Muscle of arm (tissue), 14 donors: ENCODE measurements at places on chromosomes 2 and 18.

GRCh38 chr2:219718066-219718465, 90.6 kb downstream of the SLC4A3 start:
- DNase-seq, result no peak

DNA sequence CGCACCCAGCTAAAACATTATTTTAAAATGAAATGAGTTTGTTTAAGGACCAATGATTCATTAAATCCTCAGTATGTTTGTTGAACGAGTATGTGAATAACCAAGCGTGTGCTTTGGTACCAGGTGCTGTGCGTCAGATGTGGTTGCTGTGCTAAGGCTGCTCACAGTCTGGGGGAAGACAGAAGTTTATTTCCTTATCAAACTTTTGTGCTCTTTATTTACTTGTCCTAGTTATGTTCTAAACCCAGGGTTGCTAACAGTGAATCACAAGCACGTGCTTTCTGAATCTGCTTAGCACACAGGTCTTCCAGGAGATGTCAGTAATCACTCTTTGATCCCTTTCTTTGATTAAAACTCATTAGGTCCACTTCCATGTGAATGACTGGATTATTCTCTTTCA, 37.0 kb downstream of the RAPGEF4 start:
- DNase-seq, result no peak

- DNase-seq, result no peak
Measured at GRCh38 chr2:218961651-218962570, 2.4 kb downstream of the CDK5R2 start.

DNA sequence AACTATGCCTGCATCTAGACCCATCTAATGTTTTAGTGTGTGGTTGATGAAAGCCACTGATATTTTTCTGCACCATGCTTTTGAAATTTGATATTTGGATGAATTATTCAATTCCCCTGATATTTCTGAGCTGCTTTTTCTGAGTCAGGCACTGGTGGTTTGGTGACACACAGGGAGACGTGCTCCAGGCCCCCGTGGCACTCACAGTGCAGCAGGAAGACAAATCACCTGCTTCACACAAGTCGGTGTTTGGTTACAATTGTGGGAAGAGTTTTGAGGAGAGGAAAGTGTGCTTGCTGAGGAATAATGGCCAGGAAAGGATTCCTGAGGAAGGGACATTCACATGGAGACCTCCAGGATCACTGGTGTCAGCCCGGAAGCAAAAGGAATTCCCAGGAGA, 179.7 kb downstream of the ACKR3 start:
- no peak for DNase-seq

GRCh38 chr2:233546101-233546500, 20.5 kb downstream of the USP40 start:
- DNase-seq, result no peak

GRCh38 chr2:207260947-207261346, 95.2 kb upstream of the KLF7 start:
- DNase-seq, result no peak

DNA sequence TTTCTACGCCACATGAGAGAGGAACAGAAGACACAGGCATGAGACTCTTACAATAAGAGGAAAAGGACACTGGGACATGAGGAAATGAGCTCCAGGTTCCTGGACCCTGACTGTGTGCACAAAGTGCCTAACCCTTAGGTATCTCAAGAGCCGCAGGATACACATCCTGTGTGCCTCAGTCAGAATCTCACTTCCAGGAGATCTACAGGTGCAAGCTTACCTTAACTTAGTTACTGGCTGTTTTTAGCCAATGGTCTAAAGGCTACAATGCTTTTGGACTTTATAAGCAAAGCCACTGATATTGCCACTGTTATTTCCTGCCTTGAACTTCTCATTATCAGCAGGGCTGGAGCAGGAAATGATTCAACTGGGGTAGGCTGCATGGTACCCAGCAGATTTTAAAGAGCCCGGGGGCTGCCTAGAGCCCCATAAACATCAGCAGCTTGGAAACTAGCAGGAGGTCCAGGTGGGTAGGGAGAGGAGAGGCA, 254.4 kb downstream of the ZNF521 start:
- no peak for DNase-seq

DNA sequence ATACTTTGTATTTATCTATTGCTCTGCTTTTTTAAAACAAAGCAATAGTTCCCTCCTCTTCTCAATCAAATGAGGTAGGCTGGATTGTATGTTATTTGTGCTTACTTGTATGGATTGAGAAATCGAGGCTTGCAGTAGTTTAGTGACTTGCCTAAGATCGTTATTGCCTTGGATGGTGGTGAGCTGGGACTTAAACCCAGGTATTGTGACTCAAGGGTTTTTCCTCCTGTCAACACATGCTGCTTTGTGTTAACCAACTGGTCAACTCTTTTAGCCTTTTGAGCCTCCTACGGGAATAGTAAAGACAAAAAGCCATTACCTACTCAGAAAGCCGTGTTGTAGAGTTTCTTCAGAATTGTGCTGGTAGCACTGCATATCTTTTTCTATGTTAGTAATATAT, 95.2 kb upstream of the THUMPD2 start:
- no peak for DNase-seq

DNA sequence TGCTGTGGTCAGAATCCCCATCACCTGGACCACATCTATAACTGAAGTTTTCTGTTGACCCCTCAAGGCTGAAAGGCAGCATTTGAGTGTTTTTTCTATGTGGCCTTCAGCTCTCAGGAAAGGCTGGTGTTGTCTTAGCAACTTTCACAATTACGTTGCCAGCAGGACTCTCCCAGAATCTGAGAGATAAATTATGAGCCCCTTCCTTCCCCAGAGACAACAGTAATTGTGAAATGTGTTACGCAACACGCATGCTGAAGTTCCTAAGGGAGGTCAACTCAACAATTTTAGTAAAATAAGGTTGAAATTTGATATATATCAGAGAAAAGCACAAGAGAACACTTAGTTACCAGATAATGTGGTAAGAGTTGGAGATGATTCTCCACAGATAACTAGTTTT, 216.5 kb upstream of the SLC8A1 start:
- DNase-seq, result no peak

DNA sequence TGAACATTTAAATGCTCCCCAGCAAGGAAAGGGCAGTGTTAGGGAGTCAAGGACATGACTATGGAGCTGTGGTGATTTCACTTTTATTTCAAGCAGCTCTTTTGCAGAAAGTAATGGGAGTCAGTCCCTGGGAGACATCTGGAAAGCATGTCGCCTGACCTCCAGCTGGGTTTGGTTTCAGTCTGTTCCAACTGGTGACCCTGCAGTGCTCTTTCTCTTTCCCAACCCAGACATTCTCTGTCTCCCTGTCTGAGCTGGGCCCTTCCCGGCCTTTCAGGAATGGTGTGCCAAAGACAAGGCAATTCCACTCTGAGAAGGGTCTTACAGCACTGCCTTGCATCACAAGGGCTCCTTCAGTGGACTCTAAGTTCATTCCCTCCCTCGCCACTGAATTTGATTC, 323.2 kb downstream of the OSR1 start:
- no peak for DNase-seq

GRCh38 chr2:46490521-46491141, 11.3 kb downstream of the TMEM247 start:
- peak; percentile 65 for DNase-seq

GRCh38 chr2:15646661-15647060, 55.0 kb downstream of the DDX1 start:
- no peak for DNase-seq

DNA sequence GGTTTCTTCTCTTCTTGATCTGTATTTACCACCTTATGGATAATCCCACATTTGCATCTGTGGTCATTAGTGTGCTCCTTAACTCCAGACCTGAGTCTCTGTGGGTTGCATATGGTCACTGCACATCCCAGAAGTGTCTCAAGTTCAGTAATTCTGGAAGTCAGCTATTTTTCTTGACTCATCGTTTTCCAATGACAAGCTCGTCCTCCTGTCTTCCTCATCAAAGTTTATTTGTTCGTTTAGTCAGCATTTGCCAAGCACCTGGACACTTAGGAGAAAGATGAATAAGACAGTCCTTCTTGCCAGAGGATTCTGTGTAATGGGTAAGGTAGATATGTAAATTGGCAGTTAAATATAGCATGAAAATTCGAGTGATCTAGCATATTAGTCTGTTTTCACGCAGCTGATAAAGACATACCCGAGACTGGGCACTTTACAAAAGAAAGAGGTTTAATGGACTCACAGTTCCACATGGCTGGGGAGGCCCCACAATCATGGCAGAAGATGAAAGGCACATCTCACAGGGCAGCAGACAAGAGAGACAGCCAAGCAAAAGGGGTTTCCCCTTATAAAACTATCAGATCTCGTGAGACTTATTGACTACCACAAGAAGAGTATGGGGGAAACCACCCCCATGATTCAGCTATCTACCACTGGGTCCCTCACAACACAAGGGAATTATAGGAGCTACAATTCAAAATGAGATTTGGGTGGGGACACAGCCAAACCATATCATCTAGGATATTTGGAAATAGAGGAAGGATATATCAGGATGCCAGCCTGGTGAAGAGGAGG, 19.4 kb downstream of the FASTKD2 start:
- no peak for DNase-seq

DNA sequence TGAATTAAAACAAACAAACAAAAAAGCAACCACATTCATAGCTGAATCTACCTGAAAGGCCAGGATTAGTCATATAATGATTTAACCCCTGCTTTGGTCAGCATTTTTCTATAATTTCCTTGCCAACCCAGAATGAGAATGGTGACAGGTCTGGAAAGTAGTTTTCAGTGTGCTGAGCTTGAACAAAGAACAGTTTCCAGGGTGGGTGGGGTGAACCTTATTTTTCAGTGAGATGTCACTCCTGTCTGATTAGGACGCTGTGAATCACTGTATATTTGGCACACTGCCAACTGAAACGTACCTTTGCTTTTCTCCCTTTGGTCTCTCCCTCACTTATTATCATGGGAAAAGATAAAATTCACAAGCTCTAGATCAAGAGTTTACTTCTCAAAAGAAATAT, 35.0 kb upstream of the DSC1 start:
- DNase-seq, result no peak

DNA sequence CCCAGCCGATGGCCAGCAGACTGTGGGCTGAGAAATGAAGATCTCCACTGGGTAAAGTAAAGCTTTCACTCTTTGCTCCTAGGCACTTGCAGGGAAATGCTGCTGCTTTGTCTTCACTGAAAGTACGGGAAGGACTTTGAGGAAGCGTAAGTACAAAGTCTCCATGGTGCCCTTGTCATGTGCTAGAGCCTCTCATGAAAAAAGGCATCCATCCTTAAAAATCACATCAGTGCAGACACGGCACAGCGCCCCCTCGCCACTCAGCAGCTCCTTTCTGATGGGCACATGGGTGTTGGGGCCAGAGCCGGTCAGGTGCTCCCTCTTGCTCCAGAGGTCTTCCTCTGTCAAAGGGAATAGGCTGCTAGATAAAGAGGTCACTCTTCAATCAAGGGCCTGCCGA, 109.0 kb upstream of the STPG4 start:
- no peak for DNase-seq

GRCh38 chr2:222825031-222825430, 35.8 kb upstream of the ACSL3 start:
- DNase-seq, result no peak

GRCh38 chr2:74081763-74082110, 66.0 kb downstream of the BOLA3 start:
- no peak for DNase-seq
